B cell (primary cell): ENCODE measurements at places on chromosomes 11 and 22. TPM values are rescaled to one million over a fixed set of nuclear protein-coding genes. Genes with fewer than 3 reads are reported as not detected.
A peak's percentile ranks its signal among the peaks of the same experiment; 100 is the strongest.

Gene TRIM48
- total RNA-seq, result not detected in 2 replicates

Gene NEFH
- total RNA-seq, result 0.10 and 0.19 TPM in 2 replicates

Gene OR8D4
- total RNA-seq, result not detected in 2 replicates

Gene SHISAL1
- total RNA-seq, result not detected in 2 replicates

DNA sequence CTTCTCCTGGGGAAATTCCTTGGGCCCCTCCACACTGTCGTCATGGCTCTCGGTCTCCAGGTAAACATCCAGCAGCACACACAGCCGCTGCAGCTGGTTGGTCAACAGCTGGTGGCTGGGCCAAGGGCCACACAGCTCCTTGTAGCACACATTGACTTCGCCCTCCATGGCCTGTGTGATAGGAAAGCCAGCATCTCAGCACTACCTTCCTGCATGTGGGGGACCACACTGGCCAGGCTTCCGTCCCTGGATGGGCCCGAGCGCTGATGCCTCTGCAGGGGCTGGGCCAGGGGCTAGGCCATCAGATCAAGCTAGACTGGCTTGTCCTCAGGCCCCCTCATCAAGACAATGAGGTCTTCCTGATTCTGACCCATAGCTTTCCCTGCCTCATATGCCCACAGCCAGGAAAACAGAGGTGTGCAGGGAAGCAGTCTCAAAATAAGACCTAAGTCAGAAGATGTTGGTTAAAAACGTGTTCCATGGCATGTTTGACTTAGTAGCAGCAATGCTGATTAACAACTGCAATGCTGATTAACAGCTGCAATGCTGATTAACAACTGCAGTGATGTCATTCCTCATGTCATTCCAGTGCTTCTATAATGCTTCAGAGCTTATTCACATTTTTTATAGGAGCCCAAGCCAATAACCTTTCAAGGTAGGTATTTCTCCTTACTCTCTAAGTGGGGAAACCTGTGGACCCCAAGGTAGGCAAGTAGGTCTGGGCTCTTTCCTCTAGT, 31.3 kb downstream of the NEFH start:
- DNase-seq, result no peak

DNA sequence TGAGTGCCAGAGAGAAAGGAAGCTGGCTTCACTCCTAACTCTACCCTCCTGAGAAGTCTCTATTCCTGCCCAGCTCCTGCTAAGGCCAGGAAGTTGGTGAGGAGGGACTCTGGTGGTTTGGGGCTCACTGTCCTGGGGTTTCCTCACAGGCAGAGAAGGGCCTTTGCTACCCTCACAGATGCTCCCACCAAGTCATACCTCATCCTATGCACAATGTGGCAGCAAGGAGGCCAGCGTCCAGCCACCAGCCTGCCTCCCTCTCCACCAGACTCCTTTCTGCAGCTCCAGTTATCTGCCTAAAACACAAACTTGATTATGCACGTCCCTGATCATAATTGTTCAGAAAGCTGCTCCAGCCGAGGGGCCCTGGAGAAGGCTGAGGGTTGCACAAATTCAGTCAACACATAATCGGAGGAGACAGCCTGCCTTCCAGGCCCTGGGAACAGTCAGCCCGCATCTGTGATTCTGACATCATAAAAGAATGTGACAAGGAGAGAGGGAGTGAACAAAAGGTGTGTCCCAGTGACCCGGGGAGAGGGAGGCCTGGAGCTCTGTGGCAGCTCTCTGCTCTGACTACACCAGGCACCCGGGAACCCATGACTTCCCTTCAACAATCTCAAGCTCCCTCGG, 28.8 kb downstream of the DKK3 start:
- DNase-seq, result no peak

GRCh38 chr11:134453441-134453840, 41.4 kb upstream of the B3GAT1 start:
- DNase-seq, result no peak

- no peak for DNase-seq
Observed at GRCh38 chr11:78331711-78332110, 85.9 kb downstream of the GAB2 start.

- DNase-seq, result no peak
Observed at GRCh38 chr22:41315586-41315985, 14.3 kb downstream of the ZC3H7B start.

- peak; percentile 36 for DNase-seq
Observed at GRCh38 chr22:46581538-46582244, 38.5 kb upstream of the GRAMD4 start.

GRCh38 chr11:5791165-5791564, at the start of gene OR52N1:
OR52N1 (minus strand) TSS chr11:5791265; CDS start chr11:5788816, 2,449 bp downstream.
- DNase-seq, result no peak

DNA sequence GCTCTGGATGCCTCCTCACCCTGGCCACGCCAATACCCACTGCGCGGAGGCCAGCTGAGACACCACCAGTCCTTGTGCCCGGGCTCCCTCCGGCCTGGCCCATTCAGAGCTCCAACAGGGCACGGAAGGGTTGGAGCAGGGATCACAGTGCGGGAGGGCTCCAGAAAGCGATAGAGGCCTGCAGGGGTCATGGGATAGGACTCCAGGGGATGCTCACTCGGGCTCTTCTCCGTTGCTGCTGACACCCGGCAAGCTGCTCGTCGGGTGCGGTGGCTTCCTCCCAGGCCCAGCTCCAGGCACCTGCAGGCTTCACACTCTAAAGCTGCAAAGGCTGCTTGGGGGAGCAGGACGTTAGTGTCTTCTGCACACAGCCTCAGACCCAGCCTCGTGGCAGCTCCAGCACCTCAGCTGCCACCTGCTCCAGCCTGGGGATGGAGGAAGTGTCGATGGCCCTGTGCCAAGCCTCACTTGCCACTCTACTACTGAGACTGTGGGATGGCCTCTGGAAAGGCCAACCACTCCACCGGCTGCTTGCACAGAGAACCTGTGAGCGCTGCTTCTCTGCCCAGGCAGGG, 10.6 kb downstream of the WNT7B start:
- DNase-seq, result no peak

DNA sequence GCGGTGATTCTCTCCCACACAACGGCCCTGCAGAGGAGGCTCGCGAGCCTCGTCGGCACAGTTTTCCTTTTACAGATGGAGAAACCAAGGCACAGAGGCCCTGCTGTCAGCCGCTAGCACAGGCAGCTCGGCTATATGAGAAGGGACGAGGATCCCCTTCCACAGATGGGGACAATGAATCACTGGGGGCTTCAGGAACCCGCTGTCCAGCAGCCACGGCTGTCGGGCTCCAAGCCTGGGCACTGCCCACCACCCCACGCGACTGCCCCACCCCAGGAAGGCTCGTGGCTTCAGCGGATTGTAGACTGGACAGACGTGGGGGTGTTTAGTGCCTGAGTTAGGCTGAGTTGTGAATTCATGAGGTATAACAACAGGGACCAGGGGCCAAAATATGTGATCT, 17.2 kb upstream of the FGF3 start:
- no peak for DNase-seq

DNA sequence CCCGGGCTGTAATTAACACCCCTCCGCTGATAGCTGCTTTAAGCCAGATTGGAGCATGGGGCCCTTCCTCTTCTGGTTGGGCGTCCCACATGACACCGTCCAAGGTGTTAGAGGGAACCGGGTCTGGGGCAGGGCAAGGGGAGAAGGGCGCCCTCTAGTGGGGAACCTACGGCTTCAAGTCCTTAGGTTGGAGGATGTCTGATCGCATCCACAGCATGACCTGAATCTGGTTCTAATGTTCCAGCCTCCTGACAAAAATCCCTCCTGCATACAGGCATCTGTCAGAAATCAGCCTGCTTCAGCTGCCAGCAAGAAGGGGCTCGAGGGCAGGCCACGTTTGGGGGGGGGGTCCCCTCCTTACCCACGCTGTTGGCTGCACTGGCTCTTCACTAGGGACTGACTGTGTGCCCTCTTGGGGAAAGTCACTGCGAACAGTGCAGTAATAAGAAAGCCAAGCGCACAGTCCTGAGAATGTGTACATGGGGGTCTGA, 94.2 kb upstream of the TBCEL start:
- DNase-seq, result peak; percentile 56

GRCh38 chr22:17119481-17120202, 1.5 kb downstream of the TMEM121B start:
- DNase-seq, result no peak

DNA sequence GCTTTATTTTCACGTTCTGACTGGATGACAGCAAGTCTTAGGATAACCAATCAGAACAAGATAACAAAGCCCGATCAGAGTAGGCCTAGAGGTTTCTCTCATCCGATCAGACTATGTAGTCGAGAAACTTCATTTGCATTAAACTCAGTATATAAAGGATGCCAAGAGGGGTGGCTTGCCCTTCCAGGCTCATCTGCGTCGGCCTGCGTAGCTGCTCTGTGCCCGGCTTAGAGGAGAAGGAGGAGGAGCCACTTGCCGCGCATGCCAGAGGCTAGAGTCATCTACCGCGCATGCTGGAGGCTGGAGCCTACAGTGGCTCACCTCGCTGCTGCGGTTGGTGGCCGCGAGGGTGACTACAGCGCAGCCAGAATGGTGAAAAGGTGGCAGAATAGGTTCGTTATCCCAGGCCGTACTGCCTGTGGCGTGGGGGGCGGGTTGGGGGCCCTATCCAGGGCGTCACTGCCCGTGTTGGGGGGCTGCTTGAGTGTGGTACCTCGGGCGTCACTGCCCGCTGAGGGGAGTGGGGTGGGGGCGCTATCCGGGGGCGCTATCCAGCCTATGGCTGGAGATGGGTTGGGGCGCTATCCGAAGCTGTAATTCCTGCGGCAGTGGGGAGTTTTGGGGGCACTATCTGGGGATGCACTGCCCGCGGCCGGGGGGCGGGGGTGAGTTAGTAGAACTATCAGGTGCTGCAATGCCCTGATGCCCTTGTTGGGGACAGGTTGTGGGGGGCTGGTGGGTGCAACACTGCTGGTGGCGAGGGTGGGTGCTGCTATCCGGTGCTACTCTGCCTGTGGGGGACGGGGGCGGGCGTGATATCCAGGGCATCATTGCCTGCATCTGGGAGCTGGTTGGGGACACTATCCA, at the start of gene RFPL2:
TSS of gene RFPL2 (minus strand) at position 218 of the 867 bp plus-strand sequence. CDS start 2,622 bp downstream, outside the sequence.
- no peak for DNase-seq

GRCh38 chr22:30344447-30345200, 12.1 kb downstream of the SF3A1 start:
- DNase-seq, result no peak

GRCh38 chr11:36467012-36467411, 43.1 kb downstream of the TRAF6 start:
- no peak for DNase-seq
